Liver (tissue), 10 donors: ENCODE measurements at places on chromosomes 2 and 18.

GRCh38 chr2:96342085-96342484, 6.5 kb downstream of the NCAPH start:
- H3K27me3 ChIP-seq, result no peaks in the 10 kb centered on the region
- no peaks in the 10 kb centered on the region for H3K4me1 ChIP-seq
- H3K36me3 ChIP-seq, result no peaks in the 10 kb centered on the region
- no peak for DNase-seq

DNA sequence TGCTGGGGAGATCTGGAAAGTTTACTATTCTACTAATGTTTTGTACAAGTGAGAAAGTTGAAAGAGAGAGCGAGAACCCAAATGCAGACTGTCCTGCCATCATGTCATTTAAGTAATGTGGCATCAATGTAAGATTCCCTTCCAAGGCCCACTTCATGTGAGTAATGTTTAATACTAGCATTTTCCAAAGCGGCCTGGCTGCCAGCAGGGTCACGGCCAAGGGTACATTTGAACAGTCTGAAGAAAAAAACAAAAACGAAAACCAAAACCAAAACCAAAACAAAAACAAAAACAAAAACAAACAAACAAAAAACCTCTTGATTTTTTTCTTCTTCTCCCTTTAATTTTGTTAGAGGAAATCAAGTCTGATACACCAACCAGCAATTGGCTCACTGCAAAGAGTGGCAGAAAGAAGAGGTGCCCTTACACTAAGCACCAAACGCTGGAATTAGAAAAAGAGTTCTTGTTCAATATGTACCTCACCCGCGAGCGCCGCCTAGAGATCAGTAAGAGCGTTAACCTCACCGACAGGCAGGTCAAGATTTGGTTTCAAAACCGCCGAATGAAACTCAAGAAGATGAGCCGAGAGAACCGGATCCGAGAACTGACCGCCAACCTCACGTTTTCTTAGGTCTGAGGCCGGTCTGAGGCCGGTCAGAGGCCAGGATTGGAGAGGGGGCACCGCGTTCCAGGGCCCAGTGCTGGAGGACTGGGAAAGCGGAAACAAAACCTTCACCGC, 2.2 kb downstream of the HOXD10 start:
- no peak overlapping the region for H3K4me3 ChIP-seq
- H3K36me3 ChIP-seq, result no peaks in the 10 kb centered on the region
- peaks cover 41% of the 10 kb centered on the region for H3K27me3 ChIP-seq
- DNase-seq, result no peak
- no peak overlapping the region for H3K27ac ChIP-seq

GRCh38 chr2:138602166-138602460, 100.5 kb downstream of the SPOPL start:
- no peaks in the 10 kb centered on the region for H3K36me3 ChIP-seq
- DNase-seq, result no peak
- H3K27ac ChIP-seq, result no peak overlapping the region
- H3K4me1 ChIP-seq, result no peaks in the 10 kb centered on the region
- no peak overlapping the region for H3K4me3 ChIP-seq

DNA sequence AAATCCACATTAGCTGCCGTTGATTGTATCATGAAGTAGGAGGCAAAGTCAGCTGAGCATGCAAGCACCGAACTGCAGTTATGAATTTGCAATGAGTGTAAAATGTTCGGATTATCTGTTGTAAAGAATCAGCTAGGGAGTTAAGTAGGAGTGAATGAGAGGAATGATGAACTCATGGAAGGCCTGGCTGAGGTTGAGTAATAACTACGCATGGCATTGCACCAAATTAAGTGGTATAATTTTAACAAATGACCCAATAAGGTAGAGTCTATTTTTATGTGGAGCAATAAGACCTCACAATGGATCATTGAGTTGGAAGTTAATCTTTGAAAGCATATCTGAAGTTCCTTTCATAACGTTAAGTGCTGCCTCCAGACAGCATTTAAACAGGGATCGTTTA, 288.2 kb upstream of the CHST9 start:
- H3K27me3 ChIP-seq, result no peaks in the 10 kb centered on the region
- H3K4me3 ChIP-seq, result no peak overlapping the region
- no peak overlapping the region for H3K27ac ChIP-seq
- no peaks in the 10 kb centered on the region for H3K36me3 ChIP-seq
- no peak for DNase-seq

DNA sequence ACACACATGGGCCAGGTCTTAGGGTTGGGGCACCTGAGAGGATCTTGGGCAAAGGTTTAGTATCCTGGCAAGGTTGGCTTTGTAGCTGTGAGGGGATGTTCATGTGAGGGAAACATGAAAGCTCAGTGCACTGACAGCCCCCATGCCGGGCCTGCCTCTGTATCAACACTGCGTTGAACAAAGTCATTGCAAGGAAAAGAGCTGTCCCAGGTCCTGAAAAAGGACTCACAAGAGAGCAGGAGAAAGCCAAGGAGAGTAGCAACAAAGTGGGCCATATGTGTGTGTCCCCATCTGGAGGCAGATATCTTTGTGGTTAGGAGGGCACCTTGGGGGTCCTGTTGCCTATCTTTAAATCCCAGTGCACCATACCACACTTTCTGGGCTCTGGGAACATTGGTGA, 237.8 kb upstream of the THSD7B start:
- H3K4me3 ChIP-seq, result no peak overlapping the region
- H3K36me3 ChIP-seq, result no peaks in the 10 kb centered on the region
- no peak overlapping the region for H3K27ac ChIP-seq

- peak overlapping the region; percentile 2 for H3K27ac ChIP-seq
- peaks cover 16% of the 10 kb centered on the region for H3K4me1 ChIP-seq
- H3K27me3 ChIP-seq, result peaks cover 9% of the 10 kb centered on the region
- H3K36me3 ChIP-seq, result no peaks in the 10 kb centered on the region
These were observed 4.3 kb downstream of the IGFBP5 start for GRCh38 chr2:216690853-216691741.

- H3K27ac ChIP-seq, result no peak overlapping the region
- H3K36me3 ChIP-seq, result no peaks in the 10 kb centered on the region
- DNase-seq, result no peak
- H3K4me3 ChIP-seq, result no peak overlapping the region
- H3K27me3 ChIP-seq, result no peaks in the 10 kb centered on the region
These were observed 63.5 kb upstream of the NFE2L2 start for GRCh38 chr2:177328056-177328455.

GRCh38 chr2:11074246-11074820, 80.9 kb upstream of the SLC66A3 start:
- DNase-seq, result no peak
- no peak overlapping the region for H3K27ac ChIP-seq
- peaks cover 3% of the 10 kb centered on the region for H3K27me3 ChIP-seq
- H3K36me3 ChIP-seq, result no peaks in the 10 kb centered on the region
- no peaks in the 10 kb centered on the region for H3K4me1 ChIP-seq

DNA sequence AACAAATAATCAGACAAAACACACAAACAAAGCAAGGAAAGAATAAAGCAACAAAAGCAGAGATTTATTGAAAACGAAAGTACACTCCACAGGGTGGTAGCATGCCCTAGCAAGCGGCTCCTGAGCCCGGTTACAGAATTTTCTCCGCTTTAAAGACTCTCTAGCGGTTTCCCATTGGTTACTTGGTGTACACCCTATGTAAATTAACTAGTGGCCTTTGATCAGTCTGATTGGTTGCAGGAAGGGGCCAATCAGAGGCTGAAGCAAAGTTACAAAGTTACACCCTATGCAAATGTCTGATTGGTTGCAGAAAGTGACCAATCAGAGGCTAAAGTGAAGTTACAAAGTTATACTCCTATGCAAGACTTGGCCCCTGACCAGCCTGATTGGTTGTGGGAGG, 242.9 kb downstream of the LDLRAD4 start:
- H3K36me3 ChIP-seq, result no peaks in the 10 kb centered on the region
- no peak overlapping the region for H3K4me3 ChIP-seq
- H3K27ac ChIP-seq, result no peak overlapping the region
- H3K4me1 ChIP-seq, result peaks cover 4% of the 10 kb centered on the region
- DNase-seq, result no peak
- no peaks in the 10 kb centered on the region for H3K27me3 ChIP-seq

DNA sequence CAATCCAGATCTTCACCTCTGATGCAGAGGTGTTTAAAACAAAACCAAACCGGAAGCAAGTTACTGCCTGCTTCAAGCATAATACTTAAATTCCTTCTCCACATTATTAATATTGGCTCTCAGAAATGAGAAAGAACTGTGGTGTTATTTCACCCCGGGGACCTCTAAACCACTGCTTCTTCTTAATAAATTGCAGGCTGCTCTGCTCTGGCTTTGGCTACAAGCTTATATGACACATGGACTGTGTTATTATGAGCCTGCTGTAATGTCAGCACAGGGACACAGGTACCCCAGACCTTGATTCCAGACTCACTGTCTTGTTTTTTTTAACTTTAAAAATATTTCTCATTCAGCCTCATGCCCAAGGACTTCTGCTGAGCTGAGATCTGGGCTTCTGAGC, 45.1 kb downstream of the ST6GAL2 start:
- no peaks in the 10 kb centered on the region for H3K27me3 ChIP-seq
- H3K4me3 ChIP-seq, result no peak overlapping the region
- no peaks in the 10 kb centered on the region for H3K4me1 ChIP-seq
- H3K36me3 ChIP-seq, result no peaks in the 10 kb centered on the region
- H3K27ac ChIP-seq, result no peak overlapping the region
- DNase-seq, result no peak

DNA sequence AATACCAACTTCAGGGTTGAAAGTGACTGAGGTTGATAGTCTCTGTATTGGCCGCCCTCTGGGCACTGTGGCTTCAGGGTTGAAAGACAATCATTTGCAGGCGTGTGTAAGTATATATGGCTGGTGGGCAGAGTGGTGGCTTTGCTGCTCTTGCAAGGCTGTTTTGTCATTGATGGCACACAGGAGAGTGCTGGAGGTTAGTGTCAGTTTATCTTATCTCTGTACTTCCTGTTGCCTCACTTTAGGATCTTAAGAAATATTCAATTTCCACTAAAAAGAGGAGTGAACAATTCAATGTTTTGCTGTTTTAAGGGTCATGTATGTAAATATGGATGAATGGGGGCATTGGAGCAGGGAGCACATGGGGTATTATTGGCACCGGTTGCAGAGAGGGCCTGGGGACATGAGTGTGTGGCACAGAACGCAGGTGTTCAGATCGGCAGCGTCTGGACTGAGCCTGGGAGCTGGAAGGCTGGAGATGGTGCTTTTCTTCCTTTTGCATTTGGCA, 51.5 kb downstream of the NCK2 start:
- H3K27me3 ChIP-seq, result no peaks in the 10 kb centered on the region
- peaks cover 3% of the 10 kb centered on the region for H3K4me1 ChIP-seq
- no peak for DNase-seq
- no peak overlapping the region for H3K4me3 ChIP-seq
- H3K27ac ChIP-seq, result no peak overlapping the region
- no peaks in the 10 kb centered on the region for H3K36me3 ChIP-seq

DNA sequence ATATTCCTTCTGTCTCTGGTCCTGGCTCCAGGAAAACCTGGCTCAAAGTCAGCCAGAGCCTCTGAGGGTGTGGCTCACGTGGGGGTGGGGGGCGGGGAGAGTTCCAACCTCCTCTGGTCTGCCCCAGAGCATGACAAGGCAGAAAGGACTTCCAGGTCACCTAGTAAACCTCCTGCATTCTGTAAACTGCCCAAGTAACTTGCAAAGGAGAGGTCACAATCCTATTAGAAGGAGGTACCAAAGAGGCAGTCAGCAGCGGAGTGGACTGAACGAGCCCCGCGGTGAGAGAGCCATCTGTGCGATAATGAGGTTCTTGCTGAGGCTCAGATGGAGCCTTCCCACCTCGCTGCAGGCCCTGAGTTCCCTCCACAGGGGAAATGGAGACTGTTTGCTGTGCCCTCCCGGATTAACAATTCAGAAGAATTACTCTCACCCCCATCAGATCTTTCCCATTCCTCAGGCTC, 58.9 kb upstream of the GATA6 start:
- no peak overlapping the region for H3K4me3 ChIP-seq
- no peak for DNase-seq
- no peak overlapping the region for H3K27ac ChIP-seq
- no peaks in the 10 kb centered on the region for H3K27me3 ChIP-seq
- H3K4me1 ChIP-seq, result peaks cover 17% of the 10 kb centered on the region

DNA sequence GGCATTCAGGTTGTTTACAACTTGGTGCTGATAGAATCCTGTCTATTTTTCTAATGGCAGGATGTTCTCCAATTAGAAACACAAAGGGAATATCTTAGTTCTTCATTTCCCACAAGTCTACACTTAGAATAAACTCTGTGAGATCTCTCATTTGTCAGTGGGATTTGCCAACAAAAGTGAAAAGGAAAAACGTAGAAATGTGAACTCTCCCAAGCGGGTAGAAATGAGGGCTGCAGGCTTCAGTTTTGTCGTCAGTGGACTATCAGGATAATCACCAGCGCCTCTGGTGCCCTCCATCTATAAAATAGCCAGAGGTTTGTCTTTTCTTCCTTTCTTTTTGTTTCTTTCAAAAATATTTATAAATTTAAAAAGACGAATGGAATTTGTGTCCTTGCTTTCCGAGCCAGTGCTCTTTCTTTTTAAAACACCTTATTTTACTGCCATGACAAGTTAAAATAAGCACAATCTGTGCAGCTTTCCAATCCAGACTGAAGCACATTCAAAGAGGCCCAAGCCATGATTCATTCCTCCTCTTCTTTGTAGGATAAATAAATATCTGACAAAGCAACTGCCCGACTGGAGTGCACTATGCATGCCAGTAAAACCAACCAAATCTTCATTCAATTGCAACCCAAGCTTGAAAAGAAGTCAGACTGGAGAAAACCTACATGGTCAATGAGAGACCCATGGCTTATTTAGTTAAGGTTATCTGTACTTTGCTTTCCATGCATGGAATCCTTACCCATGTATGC, 185.8 kb downstream of the ANKRD44 start:
- no peaks in the 10 kb centered on the region for H3K4me1 ChIP-seq
- no peak for DNase-seq
- H3K36me3 ChIP-seq, result no peaks in the 10 kb centered on the region
- H3K27me3 ChIP-seq, result no peaks in the 10 kb centered on the region
